Cortex of kidney (tissue), 1 donor: ENCODE measurements at places on chromosomes 3 and 15.

- no peak for DNase-seq
These were observed 46.4 kb downstream of the DLEC1 start for GRCh38 chr3:38085311-38085942.

DNA sequence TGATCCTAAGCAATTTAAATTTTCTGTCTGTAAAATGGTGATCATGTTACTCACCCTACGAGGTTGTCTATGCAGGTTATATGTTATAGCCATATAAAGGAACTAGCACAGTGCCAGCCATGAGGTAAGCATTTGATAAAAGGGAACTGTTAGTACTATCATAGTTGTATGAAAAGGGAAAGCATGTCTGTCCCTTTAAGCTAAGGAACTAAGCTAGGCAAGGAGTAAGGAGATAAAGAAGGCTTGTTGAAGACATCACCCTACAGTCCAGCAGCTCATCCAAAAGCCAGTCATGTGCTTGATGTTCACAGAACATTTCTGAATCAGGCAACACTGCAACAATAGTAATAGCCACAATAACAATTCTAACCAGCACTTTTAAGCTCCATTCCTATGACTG, 243.9 kb downstream of the ZBTB20 start:
- no peak for DNase-seq

DNA sequence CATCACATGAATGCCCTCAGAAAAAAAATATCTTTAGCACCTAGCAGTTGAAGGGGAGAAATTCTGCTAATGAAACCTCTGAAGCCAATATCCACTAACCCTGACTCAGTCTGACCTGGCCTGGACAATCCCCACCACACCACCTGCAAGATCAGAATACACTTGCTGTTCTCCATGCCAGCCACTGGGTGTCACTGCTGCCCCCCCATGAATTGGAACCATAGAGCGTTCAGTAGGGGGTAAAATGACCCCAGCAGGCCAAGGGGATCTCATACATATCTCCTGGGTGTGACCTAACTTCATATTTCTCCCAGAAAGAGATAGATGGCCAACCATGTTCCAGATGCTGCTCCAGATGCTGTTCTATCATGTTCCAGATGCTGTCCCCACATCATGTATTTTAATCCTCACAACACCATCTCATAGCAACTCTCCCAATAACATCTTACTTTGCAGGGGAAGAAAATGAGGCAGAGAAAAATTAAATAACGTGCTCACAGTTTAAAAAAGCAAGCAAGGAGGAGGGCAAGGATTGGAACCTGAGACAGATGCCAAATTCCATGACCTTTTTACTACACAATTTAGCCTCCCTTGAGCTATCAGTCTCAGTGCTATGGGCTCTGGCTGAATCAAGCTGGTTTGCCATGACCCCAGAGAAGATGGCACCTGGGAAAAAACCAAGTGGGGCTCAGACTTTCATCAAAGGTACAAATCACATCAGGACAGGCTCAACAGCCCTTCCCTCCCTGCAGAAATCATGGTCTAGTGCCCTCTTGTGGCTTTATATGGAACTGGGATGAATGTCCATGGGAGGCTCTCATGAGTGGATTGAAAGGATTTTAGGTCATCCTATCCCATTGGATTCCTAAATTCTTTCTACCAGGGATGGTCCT, 12.4 kb downstream of the NTRK3 start:
- no peak for DNase-seq

DNA sequence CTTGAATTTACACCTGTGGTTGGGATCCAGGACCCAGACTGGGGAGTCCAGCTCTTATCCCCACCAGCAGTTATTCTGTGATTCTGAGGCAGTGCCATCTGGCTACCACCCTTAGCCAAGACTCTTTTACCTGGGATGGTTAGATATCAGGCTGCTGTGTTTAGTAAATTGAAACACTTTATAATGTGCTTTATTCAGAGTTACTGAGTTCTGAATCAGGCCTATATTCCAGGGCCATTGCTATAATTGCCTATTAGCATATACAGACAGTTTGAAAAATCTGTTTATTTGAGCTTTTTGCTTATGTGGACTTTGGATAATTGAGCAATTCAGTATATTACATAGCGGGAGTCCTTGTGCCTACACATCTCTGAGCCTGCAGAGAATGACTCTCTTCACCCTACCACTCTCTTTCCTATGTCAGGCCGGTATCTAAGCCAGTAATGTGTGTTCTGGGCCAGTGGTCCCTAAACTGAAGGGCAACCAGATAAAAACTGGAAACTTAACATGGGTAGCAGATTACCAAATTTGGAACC, 45.4 kb upstream of the TRAK1 start:
- no peak for DNase-seq

GRCh38 chr3:107644631-107645030, 121.9 kb downstream of the BBX start:
- DNase-seq = no peak

DNA sequence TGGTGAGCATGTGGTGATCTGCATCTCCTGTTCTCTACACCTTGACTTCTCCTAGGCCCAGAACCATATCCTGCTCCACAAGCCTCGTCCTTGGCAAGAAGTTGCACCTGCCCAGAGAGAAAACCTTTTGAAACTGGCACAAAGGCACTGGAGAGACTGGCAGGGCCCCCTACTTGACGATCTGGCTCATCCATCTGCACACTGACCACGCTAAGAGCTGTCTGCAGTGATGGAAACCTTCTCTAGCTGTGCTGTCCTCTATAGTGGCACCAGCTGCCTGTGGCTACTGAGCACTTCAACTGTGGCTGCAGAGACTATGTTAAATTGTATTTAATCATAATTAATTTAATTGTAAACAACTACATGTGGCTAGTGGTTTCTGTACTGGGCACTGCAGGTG, 26.2 kb upstream of the SRP14 start:
- DNase-seq = no peak

DNA sequence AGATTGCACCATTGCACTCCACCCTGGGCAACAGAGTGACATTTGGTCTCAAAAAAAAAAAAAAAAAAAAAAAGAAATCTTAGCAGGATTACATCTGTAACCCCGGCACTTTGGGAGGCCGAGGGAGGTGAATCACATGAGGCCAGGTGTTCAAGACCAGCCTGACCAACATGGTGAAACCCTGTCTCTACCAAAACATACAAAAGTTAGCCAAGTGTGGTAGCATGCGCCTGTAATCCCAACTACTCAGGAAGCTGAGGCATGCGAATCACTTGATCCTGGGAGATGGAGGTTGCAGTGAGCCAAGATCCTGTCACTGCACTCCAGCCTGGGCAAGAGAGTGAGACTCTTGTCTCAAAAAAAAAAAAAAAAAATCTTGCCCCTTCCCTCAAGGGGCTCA, 40.4 kb downstream of the LIPC start:
- DNase-seq = no peak

- DNase-seq = no peak
These were observed 10.5 kb downstream of the ITIH4 start for GRCh38 chr3:52819936-52820335.

DNA sequence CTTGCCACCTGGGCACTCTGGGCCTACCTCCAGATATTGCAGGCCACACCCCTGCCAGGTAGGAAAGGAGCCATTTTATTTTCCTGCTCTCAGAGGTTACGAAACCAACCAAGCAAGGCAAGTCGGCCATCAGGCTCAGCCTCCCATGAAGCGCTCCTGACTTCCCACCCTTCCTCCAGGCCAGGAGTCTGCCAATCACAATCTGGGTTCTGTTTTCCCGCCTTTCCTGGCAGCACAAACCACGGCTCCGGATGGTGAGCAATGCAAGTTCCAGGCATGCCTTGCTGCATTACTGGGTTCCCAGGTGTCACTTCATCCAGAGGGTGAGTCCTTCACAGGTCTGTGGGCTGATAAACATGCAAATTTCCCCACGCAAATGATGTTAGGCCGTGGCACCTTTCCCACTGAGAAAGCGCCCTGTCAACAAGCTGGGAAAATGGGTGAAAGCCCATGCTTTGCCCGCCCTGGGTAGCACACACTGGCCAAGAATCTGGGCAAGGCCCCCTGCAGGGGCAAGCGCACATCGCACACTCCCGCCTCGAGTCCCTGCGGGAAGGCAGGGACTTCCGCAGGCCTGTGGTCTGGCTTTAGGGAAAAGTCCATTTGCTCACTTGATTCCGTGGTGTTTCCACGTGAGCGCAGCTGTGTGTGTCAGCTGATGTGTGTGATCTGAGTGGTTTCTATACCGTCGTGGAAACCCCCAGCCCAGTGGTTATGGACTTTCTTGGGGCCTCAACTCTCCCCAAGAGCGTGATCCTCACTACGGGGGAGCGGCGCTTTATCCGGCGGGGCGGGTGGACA, 61.6 kb upstream of the RYK start:
- DNase-seq = no peak

DNA sequence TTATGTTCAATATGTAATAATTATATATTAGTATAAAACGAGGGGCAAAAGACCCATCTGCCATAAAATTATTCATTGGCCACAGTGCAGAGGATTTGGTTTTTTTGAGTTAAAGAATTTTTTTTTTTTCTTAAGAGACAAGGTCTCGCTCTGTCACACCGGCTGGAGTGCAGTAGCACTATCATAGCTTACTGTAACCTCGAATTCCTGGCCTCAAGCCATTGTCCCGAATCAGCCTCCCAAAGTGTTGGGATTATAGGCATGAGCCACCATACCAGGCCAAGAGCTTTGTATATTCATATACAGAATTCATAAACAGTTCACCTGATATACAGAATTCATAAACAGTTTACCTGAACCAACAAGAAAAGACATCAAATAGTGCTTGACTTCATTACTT, 20.2 kb upstream of the LRRFIP2 start:
- no peak for DNase-seq

DNA sequence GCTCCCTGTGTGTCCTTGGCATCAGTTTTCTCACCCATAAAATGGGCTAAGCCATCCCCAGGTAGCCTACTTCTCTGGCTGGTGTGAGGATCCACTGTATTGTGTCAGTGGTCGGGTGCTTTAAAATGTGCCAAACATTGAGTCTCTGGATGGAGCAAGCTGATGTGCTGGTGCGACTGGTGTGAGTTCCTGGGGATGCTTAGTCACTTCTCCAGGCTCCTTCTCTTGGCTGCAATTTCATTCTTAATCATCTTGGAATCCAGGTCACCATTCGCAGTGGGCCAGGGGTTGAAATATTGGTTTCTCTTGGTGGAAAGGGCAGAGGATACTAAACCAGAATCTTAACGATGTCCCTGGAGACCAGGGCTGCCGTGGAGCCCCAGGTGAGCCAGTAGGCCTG, 29.3 kb downstream of the SCN5A start:
- no peak for DNase-seq

DNA sequence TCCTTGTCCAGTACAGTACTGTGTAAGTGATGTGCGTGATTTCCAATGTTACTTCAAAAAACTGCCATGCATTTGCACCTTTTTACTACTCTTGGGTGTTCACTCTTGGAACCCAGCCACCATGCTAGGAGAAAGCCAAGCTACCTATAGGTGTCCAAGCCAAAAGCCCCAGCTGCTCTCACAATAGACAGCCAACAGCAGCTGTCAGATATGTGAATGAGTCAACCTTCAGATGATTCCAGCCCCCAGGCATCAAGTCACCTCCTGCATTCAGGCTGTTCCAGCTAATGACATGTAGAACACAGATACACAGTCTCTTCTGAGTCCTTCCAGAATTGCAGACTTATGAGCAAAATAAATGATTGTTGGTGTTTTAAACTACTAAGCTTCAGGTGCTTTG, 417.7 kb upstream of the TGFBR2 start:
- no peak for DNase-seq

- DNase-seq = no peak
These were observed 34.6 kb downstream of the TNFAIP8L3 start for GRCh38 chr15:51060030-51060673.

GRCh38 chr3:171959532-171960089, 79.8 kb upstream of the FNDC3B start:
- DNase-seq = no peak

DNA sequence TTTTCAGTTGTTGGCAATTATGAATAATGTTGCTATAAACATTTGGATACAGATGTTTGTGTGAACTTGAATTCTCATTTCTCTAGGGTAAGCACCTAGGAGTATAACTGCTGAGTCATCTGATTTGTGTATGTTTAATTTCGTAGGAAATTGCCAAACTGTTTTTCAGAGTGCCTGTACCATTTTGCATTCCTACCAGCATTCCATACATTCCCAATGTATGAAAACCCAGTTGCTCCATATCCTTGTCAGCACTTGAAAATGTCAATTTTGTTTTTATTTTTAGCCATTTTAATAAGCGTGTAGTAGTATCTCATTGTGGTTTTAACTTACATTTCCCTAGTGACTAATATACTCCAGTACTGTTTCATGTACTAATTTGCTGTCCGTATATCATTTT, 98.5 kb upstream of the TSC22D2 start:
- no peak for DNase-seq

DNA sequence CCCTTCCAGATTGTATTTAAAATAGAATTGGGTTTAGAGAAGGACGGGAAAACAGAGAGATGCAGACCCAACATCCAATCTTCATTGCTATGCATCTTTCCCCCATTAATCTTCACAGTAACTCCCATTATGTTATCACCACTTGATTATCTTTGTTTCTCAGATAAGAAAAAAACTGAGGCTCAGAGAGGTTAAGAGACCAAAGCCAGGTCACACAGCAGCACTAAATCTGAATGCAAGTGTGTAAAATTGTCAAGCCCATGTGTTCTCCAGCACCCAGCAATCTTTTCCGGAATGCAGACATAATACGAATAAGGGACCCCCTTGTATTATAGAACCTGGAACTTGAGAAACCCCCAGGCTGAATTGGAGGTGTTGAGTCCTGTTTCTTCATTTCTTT, 80.5 kb upstream of the TRIM42 start:
- DNase-seq = no peak

- DNase-seq = no peak
These were observed 806 bp downstream of the GOLM2 start for GRCh38 chr15:44289259-44289790.
